Stimulated activated CD4-positive, alpha-beta T cell treated with anti-CD3 and anti-CD28 coated beads, Interleukin-2, amount 100 ng/mL, for 4 hours (primary cell): ENCODE measurements at places on chromosomes 4 and X.

GRCh38 chrX:153381684-153382532, 19.2 kb downstream of the PNMA6E start:
- no peak for DNase-seq

GRCh38 chrX:124902953-124903352, 416.7 kb upstream of the TEX13C start:
- DNase-seq = no peak

GRCh38 chrX:122026665-122027064, 979.3 kb downstream of the GLUD2 start:
- DNase-seq = no peak

- DNase-seq = no peak
Observed at GRCh38 chr4:190017357-190018200, 9.5 kb downstream of the FRG2 start.

DNA sequence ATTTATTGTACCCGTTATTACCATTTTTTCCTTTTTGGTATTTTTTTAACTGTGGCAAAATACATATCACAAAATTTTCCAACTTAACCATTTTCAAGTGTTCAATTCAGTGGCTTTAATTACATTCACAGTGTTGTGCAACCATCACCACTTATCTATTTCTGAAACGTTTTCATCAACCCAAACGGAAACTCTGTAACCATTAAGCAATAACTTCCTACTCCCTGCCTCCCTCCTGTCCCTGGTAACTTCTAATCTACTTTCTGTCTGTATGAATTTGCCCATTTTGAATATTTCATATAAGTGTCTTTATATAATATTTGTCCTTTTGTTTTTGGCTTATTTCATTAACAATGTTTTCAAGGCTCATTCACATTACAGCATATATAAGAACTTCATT, 57.4 kb upstream of the MSN start:
- no peak for DNase-seq

GRCh38 chr4:22510750-22511149, 5.1 kb downstream of the ADGRA3 start:
- DNase-seq = no peak

DNA sequence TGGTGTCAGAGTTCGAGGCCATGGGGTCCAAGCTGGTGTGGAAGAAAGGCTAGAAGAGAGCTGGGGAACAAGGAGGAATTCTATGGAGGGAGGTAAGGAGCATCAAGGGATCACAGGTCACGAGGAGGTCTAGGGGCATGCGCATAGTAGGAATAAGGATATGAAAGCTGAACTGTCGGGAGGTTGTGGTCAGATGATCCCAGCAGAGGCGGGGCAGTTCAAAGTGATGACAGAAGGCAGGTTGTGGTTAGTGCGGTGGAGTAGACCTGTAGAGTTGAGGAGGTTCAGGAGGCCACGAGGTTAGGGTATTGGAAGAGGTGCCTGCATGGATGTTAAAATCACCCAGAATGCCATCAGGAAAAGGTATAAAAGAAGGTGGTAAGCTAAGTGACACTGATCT, 156.3 kb downstream of the TMEM164 start:
- DNase-seq = no peak

GRCh38 chr4:67918428-67918827, 34.6 kb upstream of the TMPRSS11D start:
- DNase-seq = no peak

DNA sequence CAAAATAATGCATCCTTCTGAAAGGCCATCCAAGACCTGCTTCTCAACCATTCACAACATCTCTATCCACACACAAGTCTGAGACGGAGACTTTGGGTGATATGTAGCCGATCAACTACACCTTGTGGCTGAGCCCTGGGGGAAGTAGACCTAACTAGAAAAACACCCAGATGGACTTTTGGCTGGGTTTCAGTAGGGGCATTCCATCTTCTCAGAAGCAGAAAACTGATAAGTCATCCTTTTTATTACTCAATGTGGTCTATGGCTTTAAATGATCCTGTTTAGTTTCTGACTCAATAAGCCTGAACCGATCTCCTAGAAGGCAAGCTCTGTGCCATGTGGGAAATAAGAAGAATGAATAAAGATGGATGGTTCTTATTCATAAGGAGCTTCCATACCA, 82.5 kb upstream of the AFF2 start:
- DNase-seq = no peak

GRCh38 chr4:152359208-152360044, 176.5 kb downstream of the FBXW7 start:
- DNase-seq = no peak

DNA sequence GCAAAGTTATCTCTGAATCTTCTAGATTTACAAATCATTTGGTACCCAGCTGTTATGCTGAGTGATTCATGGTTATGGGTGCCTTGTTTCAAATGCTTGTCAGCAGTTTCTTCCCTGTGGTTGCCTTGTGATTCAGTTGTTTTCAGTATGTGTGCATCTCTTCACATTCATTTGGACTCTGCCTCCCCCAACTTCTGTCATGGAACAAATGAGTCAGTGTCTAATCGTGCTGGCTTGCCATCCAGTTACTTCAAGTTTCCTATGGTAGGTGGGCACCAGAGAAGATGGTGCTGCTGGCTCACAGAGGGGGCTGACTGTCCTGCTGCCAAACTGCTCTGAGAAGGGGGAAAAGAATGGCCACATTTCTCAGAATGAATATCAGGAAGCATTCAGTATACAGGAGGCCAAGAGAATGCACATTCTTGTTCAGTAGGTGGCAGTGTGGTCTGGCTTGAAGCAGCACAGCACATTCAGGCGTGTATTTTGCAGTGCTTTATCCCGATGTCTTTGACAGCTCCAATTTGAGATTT, 260.9 kb downstream of the GLUD2 start:
- DNase-seq = peak; percentile 47

DNA sequence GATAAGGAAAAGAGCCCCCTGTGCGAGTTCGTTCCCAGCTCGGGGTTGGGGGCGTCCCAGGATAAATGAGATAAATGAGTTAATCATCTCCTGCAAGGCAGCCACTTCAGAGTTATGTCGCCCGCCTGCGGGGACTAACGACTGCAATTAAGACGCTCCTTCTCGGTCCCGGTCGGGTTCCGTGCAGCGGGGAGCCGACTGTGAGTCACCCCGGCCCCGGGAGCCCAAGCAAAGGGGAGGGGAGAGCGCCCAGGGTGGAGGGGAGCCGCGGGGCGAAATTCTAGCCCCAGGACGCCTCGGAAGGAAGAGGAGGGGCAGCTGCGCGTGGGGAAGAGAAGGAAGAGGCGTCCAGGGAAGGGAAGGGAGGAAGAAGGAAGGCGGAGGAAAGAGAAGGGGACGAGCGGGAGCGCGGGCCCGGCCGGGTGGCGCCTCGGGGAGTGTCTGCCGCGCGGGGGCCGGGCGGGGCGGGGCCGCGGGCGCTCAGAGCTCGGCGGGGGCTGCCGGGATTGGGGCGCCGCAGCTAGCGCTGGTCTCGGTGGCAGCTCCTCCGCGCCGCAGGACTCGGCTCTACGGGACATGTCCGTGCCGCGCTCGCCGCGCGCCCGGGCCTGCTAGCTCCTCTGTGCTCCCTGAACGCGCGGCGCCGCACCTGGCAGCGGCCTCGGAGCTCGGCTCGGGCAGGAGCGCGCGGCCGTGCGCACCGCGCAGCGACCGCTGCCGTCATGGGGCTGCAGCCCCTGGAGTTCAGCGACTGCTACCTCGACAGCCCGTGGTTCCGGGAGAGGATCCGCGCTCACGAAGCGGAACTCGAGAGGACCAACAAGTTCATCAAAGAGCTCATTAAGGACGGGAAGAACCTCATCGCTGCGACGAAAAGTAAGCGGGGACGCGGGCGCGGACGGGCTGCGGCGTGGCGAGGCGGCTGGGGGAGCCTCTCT, at the start of gene ARHGAP10:
Gene ARHGAP10 (plus strand): TSS at position 509 of the 938 bp plus-strand sequence. CDS start 214 bp downstream, at position 723.
- peak; percentile 66 for DNase-seq

DNA sequence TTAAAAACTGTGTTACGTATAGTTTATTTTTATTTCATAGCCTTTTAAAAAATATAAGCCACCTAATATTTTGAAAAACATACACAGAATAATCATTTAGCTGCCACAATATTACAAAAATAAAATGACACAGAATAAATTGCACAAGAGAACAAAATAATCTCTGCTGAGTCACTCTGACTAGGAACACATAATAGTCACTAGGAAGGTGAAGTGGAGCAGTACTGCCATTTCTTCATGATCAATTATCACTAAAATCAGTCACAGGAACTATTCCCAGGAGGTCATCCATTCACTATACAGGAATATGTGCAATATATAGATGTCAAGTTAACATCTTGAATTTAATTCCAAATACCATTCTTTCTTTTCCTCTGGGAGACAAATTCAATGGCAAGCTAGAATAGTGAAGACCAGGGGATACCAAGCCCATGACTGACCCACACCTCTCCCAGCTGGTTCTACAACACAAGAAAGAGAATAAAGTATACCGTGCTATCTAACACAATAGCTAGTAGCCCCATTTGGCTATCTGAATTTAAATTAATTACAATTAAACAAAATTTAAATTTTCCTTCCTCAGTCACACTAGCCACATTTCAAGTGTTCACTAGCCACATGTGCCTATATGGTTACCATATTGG, 5.9 kb downstream of the SMIM43 start:
- DNase-seq = no peak

DNA sequence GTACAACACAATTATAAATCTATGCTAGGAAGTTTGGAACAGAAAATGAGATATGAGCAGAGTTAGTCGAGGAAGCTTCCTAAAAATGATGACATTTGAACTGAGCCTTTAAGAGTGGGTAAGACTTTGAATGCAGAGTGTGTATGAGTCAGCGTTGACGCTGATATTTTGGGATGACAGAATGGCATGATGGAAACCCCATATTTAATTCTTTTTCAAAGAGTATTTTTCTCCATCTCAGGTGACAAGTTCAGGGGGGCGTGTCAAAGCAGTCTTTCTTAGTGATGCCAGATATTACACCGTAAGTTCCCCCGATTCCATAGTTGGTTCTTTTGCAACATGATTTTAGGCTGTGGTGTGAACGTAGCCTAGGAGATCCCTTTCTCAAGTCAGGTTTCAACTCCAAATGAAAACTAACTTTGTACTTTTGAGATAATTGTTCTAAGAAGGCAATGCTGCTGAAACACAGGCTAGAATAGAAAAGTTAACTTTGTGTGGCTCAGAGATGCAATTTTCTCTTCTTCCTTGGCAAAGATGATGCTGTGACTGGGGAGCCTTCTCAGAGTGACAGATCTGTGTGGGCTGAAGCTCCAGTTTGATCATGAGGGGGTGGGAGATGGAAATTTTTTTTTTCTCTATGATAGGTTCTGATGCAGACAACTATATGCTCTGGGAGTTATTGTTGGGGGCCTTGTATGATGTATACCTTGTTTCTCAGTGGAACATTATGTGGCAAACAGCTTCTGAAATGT, 59.2 kb downstream of the GLUD2 start:
- no peak for DNase-seq

DNA sequence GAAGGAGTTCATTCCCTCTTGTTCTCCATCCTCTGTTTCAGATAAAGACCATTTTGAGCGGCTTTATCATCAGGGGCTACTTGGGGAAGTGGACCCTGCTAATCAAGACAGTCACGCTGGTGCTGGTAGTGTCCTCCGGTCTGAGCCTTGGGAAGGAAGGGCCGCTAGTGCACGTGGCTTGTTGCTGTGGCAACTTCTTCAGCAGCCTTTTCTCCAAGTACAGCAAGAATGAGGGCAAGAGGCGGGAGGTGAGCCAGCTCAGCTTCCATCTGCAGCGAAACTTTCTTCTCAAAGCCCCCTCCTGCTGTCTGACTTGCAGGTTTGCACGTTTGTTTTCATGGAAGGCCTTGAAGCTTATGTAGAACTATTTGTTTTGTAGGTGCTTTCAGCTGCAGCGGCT, 49.5 kb downstream of the CLCN4 start:
- no peak for DNase-seq

DNA sequence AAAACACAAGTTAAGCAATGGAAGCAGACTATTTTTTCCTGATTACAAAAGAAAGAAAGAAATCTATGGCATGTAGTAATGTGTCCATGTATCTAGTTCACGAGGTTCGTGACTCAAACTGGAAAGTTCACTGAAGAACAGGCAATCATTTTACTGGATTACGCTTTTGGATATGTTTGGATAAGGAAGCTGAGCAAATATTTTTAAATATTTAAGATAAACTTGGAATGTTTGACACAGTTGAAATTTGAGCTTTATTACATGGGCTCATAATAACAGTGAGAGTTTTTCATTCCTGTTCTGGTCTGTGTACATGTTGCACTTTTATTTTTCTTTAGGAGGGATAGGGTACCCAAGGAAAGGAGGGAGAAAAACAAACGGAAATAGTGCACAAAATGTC, 244.2 kb upstream of the GK2 start:
- DNase-seq = no peak

- DNase-seq = no peak
Observed at GRCh38 chrX:102934624-102935023, 2.4 kb upstream of the RAB40AL start.
